ENCODE measurements at places on chromosomes 3 and 15.

- no peak for DNase-seq
Measured at GRCh38 chr3:2354702-2355101, 256.0 kb downstream of the CNTN4 start.

- DNase-seq: no peak
Measured at GRCh38 chr15:90376789-90377188, 11.3 kb upstream of the IQGAP1 start.

- DNase-seq: no peak
Measured at GRCh38 chr15:65338366-65338765, 33.9 kb downstream of the RNU5B-1 start.

DNA sequence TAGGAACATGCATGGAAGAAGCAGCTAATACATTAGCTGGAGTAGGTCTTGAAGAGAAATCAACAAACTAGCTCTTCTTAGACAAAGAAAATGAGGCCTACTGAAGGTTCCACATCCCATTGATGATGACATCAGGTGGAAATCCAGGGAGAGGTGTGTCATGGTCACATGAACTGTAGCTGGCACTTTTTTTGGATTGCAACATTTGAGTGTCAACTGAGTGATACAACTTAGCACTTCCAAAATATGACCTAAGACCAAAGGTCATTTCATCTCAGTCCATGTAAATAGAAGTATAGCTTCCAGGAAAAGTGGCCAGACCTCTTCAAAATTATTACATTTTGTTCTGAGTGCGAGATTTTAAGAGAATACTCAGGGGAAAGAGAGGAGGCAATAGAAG lies 117.2 kb upstream of the MEIS2 start:
- DNase-seq: no peak

DNA sequence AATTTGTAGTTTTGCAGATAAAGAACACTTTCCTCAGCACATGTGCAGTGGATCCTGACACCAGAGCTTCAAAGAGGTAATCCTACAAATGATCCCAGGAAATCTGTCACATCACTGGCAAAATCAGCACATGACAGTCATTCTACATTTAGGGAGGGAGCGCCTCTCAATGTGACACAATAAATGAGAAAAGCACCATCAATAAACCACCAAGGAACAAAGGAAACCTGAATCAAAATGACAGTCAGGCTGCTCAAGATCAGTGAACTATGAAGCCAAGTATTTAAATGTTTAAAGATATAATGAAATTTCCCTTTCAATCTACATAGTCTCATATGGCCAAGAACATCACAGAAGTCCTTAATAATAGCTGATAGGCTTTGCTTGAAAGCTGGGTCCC lies 119.5 kb downstream of the LRRN1 start:
- no peak for DNase-seq

- no peak for DNase-seq
Measured at GRCh38 chr15:27183201-27183600, 212.2 kb downstream of the GABRG3 start.

DNA sequence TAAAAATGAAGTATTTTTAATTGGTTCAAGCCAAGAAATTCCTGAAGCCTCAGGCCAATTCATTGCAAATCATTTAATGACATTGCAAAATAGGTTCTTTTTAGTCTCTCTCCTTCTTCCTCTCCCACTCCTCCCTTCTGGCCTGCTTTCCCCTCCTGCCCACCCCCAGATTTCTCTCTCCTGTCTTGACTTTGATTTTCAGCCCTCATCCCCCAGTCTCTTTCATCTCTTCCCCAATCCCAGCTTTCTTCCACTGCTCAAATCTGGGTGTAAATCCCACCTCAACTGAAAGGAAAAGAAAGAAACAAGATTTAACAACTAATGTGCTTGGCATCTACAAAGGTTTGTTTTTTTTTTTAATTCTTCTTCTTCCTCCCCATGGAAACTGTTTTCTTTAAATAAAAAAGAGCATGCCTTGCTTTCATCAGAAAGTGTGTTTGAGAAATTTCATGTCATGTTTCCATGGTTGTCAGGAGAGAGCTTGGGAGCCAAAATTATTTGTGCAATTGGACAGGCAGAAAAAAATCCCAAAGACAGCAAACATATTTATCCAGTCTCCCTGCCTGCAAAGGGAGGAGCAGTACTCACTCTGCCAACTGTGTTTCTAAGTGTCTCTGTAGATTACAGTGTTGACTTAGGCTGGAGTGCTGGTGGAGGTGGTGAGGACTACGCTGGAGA lies 50.4 kb downstream of the BOC start:
- DNase-seq: no peak

DNA sequence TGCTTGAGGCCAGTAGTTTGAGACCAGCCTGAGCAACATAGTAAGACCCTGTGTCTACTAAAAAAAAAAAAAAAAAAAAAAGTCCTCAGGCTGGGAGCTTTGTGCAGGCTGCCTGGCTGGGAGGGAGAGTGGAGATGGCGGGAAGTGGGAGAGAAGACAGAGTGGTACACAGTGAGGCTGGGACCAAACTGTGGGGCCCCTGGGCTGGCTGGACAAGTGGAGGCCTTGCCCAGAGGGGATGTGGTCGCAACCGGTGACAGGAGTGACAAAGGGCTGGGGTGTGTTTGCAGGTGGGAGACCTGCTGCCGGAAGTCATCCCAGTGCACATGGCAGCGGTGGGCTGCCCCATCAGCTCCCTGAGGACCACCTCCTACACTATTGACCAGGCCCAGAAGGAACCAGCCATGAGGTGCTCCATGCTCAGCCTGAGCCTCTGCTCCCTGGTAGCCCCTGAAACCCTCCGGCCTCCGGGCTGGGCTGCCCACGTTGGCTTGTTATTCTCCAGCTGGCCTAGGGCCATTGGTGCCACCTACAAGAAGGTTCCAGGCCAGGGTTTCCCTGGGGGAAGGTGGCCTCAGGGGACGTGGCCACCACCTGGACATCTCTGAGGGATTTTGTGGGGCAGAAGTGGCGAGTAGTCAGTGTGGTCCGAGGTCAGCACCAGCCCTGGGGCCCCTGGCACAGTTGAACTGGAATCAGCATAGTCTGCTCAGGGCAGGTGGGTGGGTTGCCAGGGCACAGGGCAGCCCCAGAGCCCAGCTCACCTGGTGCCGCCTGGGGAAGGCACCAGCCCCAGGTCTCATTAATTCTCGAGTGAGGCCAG lies 22.7 kb downstream of the ACAA1 start:
- DNase-seq: no peak

GRCh38 chr15:56982987-56983386 lies 64.5 kb downstream of the TCF12 start:
- no peak for DNase-seq

DNA sequence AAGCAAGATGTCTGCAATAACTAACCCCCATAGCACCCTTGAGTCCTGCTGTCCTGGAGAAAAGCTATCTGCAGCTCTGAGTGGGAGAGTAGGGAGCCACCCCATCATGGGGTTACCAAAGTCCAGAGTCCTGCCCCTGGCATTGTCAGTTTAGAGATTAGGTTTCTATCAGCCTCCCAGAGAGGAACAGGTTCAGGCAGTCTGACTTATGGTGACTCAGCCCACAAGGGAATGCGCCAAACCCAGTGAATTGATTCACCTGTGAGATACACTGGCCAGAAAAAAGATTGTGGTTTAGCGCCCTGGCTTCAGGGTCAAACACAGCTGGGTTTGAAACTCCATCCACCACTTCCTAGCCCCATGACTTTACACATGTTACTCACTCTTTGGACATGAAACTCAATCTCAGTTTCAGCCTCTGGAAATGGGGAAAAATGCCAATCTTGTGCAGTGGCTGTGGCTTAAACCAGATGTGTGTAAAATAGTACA lies 263.6 kb upstream of the HES1 start:
- no peak for DNase-seq

DNA sequence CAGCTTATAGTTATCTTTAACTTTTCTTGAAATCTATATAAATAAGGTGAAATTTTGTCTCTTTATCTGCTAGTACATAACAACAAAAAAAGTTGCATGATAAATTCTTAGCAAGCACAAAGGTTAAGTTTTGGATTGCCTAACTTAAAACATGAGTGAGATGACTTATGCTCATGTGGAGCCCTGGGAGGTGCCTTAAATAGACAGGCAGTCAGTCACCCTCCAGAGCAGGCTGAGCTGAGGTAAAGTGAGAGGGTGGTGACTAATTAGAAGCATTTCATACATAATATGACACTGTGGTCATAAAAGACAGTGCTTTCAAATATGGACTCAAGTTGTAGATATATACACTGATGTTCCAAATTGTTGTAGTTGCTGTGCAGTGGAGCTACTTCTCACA lies 14.6 kb upstream of the MME start:
- no peak for DNase-seq

DNA sequence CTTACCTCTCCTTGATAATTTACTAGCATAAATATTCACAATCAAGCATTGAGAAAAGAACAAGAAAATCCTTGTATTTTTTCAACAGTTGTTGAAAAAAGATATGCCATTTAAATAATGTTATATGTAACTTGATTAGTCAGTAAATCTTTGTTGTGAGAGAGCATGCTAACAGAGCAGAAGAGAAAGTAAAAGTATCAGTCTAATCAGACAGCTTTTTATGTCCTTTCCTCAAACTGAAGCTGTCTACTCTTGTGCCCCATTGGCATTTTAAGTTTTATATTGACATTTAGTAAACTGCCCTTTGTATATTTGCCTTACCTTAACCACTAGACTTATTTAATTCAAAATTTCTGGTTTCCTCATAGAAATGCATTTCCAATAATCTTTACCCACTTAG lies 668.7 kb downstream of the OTOL1 start:
- no peak for DNase-seq

GRCh38 chr15:66401130-66402021 lies 14.7 kb downstream of the MAP2K1 start:
- no peak for DNase-seq

GRCh38 chr3:7973006-7973405 lies 528.6 kb upstream of the LMCD1 start:
- no peak for DNase-seq

DNA sequence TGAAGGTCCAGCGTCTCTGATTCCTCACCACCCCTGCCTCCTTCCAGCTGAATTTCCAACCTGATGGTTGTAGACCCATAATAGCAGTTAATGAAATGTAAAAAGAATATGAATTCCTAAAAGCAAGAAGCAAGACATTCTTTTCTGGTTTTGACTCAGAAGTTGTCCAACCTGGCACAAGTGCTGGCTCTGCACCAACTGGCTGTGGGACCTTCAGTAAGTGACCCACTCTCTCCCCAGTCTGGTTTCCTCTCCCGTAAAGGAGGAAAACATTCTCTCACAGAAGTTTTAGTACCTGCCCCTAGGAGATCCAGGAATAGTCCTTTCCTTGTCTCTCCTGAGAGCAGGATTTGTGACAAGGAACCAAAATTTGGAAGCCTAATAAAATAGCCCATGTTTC lies 236.9 kb upstream of the TRIM42 start:
- DNase-seq: no peak

GRCh38 chr3:13063225-13063624 lies 10.0 kb downstream of the IQSEC1 start:
- no peak for DNase-seq

DNA sequence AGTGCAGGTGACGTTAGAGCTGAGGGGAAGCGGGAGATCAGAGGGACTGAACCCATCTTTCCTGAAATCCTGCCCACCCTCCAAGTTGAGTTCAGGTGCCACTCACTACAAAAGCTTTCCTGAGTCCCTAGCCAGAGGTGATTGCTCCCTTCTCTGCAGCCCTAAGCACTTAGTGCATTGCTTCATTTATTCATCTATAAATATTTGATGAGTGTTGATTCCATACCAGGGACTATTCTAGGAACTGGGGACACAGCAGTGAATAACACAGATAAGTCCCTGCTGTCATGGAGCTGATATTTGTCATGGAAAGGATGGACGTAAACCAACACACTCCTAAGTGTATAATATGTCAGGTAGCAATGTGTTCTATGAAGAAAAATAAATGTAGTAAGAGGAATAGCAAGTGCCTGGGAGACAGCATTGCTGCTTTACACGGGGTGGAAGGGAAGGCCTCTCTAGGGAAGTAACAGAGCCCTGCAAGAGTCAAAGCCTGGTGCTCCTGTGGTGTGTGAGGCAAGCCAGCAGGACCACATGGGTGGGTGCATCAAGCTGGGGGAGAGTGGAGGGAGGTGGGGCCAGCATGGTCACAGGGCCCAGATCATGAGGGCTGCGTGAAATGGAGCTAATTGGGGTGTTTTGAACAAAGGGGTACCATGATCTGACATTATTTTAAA lies 18.6 kb downstream of the ALPK3 start:
- DNase-seq: no peak

- no peak for DNase-seq
Measured at GRCh38 chr3:149371001-149371722, 6.3 kb downstream of the TM4SF1 start.

- DNase-seq: no peak
Measured at GRCh38 chr3:69236812-69237707, 114.7 kb upstream of the LMOD3 start.

- no peak for DNase-seq
Measured at GRCh38 chr3:11438646-11439045, 166.4 kb downstream of the ATG7 start.

GRCh38 chr3:36840453-36840921 lies 76.1 kb upstream of the DCLK3 start:
- no peak for DNase-seq

DNA sequence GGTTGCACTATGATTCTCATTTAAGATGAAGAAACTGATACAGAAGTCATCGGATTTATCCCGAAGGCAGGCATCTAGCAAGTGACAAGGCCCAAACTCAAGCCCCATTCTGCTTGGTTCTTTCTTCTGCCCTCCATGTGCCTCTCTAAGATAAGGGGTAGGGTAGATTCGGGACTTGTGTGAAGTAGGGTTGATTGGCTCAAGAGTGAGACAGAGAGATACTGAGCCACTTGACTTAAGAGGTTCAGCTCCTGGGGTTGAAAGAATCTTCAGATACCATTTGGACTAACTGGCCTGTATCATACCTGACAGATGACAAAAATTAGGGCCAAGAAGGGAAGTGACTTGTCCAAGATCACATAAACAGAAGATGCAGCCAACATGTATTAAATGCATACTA lies 891 bp downstream of the RFT1 start:
- no peak for DNase-seq

DNA sequence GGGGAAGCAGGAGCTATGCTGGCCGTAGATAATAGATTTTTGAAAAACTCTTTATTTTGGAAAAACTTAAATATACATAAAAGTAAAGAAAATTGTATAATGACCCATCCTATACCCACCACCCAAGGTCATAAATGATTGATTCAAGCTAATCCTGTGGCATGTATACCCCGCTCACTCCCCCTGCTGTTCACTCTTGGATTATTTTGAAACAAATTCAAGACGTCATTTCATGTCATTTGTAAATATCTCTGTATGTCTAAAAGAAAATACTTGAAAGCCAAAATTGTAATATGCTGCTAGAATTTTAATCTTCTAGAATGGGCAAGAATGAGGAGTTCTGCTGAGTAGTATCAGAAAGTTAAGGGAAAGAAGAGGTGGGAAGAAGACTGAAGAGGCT lies 241.7 kb downstream of the FEZF2 start:
- no peak for DNase-seq

GRCh38 chr3:119356646-119357045 lies 62.5 kb downstream of the ARHGAP31 start:
- DNase-seq: no peak

DNA sequence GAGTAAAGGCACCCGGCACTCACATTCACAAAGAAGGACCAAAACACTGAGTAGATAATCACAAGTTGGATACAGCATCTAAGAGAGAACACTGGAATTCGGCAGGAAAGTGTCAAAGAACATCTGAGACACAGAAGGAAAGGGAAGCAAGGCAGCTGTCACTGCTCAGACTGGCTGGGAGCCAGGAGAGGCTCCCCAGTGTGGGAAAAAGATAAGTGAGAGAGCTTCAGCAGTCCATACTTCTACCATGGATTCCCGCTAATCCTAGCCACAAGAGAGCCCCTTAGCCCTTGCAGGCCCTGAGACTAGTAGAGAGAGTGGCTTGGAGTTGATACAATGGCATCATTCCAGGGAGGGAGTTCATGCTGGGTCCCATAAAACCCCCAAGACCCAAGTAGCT lies 36.7 kb upstream of the CP start:
- DNase-seq: no peak
